ENCODE measurements at places on chromosomes 7 and 10.

DNA sequence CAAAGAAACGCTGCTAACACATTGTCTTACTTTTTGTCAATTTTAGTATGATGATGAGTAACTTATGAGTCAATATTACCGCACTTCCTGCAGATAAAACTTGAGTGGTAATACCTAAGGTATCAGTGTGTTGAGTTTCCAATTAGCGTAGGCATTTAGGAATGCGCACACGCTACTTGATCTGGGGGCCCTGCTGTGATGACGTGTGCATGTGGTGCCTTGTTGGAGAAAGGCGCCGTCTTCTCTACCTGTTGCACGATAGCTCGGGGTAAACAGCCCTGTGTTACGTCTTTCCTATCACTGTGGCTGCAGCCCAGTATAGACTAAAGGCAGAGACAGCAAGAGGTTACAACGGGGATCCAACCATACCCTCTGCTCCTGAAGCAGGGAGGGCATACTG lies 476.8 kb upstream of the ADARB2 start:
- peak; percentile 15 for DNase-seq

DNA sequence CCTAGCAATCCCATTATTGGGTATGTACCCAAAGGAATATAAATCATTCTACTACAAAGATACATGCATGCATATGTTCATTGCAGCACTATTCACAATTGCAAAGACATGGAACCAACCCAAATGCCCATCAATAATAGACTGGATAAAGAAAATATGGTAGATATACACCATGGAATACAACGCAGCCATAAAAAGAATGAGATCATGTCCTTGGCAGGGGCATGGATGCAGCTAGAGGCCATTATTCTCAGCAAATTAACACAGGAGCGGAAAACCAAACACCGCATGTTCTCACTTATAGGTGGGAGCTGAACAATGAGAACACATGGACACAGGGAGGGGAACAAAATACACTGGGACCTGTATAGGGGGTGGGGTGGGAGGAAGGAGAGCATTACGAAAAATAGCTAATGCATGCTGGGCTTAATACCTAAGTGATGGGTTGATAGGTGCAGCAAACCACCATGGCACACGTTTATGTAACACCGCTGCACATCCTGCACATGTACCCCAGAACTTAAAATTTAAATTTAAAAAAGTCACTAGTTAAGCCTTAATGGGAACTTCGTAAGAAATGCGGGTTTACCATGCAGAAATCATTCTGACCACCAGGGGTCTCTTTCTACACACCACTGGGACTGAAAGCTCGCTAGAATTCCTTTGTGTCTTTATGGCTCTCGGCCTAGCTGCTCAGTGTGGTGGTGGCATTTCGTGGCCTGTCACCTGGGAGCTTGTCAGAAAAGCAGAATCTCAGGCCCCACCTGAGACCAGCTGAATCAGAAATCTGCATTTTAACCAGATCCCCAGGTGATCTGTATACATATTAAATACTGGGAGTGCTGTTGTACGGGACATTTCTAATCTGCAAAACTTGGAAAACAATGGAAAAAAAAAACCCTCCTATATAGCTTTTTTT lies 9.5 kb downstream of the ANKRD1 start:
- peak; percentile 73 for DNase-seq

DNA sequence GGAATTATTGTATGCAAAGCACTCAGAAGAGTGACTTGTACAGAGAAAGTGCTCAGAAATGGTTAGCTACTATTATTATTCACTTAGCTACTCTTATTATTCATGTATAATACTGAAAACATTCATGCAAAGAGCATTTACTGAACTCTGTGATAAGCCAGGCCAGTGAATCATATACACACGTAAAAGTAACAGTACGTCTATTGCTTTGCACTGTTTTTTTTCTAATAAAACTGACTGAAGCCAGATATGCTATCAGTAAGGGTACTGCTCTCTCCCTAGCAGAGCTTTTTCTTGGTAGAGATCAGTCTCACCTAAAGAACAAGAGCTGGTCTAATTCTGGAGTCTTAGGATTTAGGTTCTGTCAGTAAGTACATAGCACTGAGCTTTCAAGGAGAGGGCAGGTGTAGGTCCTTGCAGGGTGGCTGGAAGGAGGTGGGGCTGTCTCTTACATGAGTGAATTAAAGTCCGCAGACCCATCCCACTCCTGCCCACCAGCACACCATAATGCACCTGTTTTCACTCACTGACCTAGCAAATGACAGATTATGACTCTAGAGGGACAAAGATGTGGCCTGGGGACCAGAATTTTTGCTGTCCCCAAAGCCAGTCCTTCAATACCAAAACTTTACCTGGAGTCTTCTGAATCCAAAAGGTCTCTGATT lies 145.9 kb downstream of the ARID5B start:
- peak; percentile 87 for DNase-seq

GRCh38 chr10:73856261-73856660 lies 18.1 kb downstream of the CAMK2G start:
- DNase-seq: no peak

DNA sequence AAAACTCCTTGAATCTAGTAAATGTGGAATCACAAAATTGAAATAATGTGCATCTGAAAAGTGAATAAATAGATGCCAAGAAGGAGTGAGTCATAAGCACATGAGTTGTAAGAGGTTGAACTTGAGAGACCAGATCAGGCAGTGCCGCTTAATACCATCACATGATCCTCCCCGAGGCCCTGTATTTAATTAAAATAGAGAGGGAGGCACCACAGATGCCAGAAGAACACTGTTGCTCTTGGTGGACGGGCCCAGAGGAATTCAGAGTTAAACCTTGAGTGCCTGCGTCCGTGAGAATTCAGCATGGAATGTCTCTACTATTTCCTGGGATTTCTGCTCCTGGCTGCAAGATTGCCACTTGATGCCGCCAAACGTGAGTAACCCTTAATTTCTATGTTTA lies at the start of gene GPNMB:
Gene GPNMB, plus strand, starts transcription at position 221 of the 400 bp plus-strand sequence. Its CDS starts 83 bp downstream, at position 304.
- peak; percentile 85 for DNase-seq

DNA sequence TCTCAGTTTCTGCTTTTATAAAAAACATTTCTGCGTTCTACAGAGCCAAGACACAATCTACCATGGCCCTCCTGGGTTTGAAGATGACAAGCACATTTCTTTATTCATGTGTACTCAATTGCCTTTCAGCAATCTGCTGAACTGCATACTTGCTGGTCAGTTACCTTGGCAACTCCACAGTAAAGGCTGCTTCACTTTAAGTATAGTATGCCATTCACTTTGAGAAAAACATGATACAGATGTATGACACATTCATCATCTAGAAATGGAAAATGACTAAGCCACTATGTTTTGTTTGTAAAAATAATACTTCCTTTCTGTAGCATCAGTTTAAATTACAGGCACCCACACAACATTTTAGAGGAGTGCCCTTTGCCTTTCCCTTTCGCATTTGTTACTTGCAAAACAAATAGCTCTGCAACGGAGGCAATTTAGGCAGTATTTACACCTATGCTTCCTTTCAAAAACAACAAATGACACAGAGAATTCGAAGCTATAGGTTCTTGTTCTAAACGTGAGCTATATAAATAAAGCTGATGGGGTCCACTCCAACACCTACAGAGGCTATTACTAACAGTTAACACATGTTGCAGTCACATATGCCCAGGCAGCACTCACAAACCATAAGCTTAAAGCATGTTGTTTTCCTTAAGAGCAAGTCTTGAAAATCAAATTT lies 23.5 kb downstream of the SGCE start:
- DNase-seq: peak; percentile 81

DNA sequence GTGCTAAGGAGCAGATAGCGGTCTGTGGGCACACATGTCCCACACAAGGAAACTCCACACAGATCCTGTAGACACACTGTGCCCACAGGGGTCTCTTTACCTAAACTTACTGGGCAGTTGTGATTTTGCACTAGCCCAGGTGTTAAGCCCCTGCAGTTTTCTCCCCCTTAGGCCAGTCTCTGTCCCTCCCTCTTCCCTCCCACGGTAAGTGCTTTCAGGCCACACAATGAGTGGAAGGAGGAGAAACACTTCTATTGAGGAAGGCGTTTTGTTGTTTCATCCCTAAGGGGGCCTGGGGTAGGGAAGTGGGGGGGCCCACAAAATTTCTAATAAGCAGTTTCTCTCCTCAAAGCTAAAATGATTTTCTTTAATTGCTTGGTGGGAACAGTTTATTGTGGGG lies 51.4 kb downstream of the FBXW4 start:
- DNase-seq: no peak

GRCh38 chr10:66834802-66835201 lies 91.0 kb upstream of the LRRTM3 start:
- no peak for DNase-seq

- no peak for DNase-seq
Measured at GRCh38 chr7:94584113-94584512, 71.8 kb downstream of the SGCE start.

DNA sequence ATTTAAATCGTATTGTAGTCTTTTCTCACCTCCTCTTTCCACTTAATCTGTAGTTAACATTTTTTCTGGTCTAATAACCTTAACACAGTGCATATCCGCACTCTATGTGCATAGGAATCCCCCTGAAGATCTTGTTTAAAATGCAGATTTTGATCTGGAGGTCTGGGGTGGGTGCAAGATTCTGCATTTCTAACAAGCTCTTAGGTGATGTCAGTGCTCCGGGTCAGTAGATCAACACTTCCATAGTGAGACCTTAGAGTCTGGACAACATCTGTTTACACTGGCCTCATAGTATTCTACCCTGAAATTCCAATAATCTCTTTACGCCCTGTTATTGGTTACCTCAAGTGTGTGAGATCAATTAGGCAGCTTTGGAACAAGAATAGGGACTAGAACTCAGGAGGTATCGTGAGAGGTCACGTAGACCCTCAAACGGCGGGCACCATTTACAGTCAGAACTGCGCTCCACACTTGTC lies 434 bp upstream of the PLEKHA8 start:
- no peak for DNase-seq

GRCh38 chr10:51608211-51608610 lies 91.2 kb downstream of the CSTF2T start:
- no peak for DNase-seq

- no peak for DNase-seq
Measured at GRCh38 chr7:78450706-78451105, 652.1 kb downstream of the PHTF2 start.

- no peak for DNase-seq
Measured at GRCh38 chr7:28671526-28671925, 259.2 kb downstream of the CREB5 start.

- DNase-seq: peak; percentile 29
Measured at GRCh38 chr7:38751416-38751815, 120.2 kb upstream of the AMPH start.

DNA sequence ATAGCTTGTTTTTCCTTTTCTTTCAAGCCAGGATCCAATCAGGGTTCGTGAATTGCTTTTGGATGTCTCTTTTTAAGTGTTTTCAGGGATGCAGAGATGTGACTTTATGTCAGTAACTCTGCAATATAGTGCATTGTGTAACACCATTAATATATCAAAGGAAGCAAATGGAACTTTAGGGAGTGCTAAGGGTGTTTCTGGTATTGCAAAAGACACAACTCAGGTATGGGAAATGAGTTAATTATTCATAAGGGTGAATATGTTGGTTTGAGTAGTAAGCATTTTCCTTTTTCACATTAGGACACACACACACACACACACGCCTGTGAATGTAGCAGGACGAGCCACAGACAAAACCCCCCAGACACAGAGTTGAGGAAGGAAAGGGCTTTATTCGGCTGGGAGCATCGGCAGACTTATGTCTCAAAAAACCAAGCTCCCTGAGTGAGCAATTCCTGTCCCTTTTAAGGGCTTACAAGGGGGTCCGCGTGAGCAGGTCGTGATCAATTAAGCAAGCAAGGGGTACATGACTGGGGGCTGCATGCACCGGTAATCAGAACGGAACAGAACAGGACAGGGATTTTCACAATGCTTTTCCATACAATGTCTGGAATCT lies 31.8 kb upstream of the GSDME start:
- no peak for DNase-seq

- DNase-seq: peak; percentile 17
Measured at GRCh38 chr7:70571403-70571934, 560.5 kb upstream of the GALNT17 start.

GRCh38 chr7:156566812-156567549 lies 73.6 kb upstream of the RNF32 start:
- no peak for DNase-seq

GRCh38 chr7:47897831-47898230 lies 50.4 kb downstream of the PKD1L1 start:
- no peak for DNase-seq

- peak; percentile 48 for DNase-seq
Measured at GRCh38 chr7:34087892-34088891, 182.9 kb downstream of the BMPER start.

DNA sequence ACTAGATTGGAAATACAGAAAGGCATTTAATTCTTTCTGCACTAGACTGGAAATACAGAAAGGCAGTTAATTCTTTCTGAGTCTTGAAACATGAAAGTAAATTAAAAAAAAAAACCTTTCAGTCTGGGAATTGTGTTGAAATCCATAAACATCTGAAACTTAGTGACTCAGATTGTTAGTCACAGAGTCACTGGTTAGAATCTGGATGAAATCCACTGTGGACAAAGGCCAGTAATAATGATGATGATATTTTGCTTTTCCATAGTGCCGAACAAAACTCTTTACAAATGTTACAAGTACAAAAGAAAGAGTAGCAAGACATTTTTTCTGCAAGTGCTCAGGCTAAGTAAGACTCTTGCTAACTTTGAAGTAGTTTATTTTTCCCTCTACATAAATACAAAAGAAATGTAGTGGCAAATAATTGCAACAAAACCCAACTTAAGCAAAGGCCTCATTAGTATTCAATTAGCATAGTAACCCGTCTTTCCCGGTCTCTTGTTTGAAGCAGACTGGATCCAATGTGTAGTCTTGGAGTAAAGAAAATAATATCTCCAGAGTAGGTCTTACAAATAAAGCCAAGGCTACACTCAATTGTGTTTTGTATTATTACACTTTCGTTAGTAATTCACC lies 5.8 kb upstream of the PRTFDC1 start:
- peak; percentile 91 for DNase-seq

GRCh38 chr7:116315803-116316202 lies 105.5 kb downstream of the TES start:
- DNase-seq: no peak

DNA sequence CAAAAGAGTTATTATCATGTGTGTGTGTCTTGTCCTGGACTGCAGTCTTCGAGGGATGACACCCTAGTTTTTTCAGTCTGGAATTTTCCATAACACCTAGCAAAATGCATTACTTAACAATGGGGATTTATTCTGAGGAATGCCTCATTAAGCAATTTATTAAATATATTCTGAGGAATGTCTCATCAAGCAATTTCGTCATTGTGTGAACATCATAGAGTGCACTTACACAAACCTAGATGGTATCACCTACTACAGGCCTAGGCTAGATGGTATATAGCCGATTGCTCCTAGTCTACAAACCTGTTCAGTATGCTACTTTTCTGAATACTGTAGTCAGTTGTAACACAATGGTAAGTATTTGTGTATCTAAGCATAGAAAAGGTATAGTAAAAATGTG lies 1.1 kb upstream of the STEAP4 start:
- DNase-seq: no peak

GRCh38 chr10:133159950-133160825 lies at the start of gene KNDC1:
TSS of gene KNDC1 (plus strand) at chr10:133160219. CDS start at chr10:133160468, 249 bp downstream.
- no peak for DNase-seq

DNA sequence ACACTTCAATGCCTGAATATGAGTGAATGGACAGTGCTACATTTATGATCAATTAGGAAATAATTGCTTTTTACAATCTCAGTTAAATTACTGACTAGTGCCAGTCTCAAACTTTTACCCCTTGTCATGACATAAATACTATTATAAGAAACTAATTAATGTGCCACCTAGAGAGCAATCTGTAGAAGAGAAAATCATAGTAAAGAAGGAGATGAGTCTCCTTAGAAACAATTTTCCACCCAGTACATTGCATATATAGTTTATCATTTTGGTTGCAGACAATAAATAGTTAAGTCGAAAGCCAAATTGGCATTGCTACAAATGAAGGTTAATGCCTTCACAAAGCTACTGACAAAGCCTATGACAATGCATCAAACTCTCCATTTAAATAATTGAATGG lies 68.6 kb downstream of the SLC13A1 start:
- DNase-seq: no peak
